Nephron progenitor cell (in vitro differentiated cells): ENCODE measurements at places on chromosomes 13 and 19.

- DNase-seq: no peak
Measured at GRCh38 chr13:42967660-42968059, 24.4 kb downstream of the EPSTI1 start.

- no peak for DNase-seq
Measured at GRCh38 chr19:50873056-50873455, at the start of gene KLK2. Gene KLK2 (plus strand): TSS chr19:50873439. CDS start chr19:50873474, 35 bp downstream.

GRCh38 chr19:15937771-15938170 is 3.4 kb upstream of the CYP4F11 start:
- no peak for DNase-seq

GRCh38 chr19:44883922-44884321 is 7.1 kb upstream of the TOMM40 start:
- DNase-seq: no peak

DNA sequence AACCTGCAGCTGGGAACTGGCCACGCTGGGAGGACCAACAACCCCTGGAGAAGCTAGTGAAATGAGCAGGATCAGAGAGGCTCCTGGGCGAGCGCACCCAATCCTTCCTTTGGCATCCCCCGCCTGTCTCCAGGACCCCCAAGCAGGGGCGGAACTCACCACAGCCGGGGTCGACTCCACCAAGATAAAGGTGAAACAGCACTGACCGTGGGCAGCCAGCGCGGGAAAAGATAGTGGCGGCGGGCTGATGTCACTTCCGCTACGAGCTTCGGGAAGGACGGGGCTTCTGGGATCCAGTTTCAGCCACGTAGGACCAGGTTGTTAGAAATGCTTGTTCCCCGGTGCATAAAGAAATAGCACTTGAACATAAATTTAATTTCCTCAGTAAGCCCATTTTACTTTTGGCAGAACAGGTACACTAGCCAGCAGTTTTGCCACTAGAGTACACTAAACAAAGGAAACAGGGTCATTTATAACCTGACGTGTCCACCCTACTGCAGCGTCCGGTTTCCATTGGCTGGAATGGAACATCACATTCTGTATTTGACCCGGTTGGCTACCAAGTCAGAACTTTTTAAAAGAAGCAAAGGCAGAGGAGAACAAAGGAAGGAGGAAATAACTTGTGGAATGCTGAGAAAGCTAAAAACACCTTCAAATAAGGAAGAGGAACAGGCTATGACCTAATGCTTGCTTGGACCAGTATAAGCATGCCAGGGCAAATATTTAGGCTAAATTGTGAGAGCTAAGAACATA is 25.5 kb upstream of the ZNF562 start:
- no peak for DNase-seq

GRCh38 chr19:13024126-13024950 is 29.1 kb downstream of the NFIX start:
- DNase-seq: no peak

DNA sequence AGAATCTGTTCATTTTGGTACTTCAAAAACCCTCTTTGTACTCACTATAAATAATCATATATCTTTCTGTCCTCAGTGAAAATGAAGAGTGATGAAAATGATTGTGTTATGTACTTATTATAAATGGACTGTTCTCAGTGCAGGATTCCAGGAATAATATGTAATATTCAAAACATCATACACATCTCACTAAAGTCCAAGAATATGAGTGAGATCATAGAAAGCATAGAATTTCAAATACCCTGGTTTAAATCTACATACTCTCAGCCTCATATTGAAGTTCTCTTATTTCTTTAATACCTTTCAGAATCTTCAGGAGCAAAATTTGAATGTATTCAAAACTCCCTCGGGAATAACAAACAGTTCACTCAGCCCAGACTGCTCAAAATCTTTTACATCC is 868.0 kb downstream of the SLITRK6 start:
- DNase-seq: no peak
